ENCODE measurements at places on chromosomes 3 and 15. TPM values are rescaled to one million over a fixed set of nuclear protein-coding genes. Genes with fewer than 3 reads are reported as not detected.

DNA sequence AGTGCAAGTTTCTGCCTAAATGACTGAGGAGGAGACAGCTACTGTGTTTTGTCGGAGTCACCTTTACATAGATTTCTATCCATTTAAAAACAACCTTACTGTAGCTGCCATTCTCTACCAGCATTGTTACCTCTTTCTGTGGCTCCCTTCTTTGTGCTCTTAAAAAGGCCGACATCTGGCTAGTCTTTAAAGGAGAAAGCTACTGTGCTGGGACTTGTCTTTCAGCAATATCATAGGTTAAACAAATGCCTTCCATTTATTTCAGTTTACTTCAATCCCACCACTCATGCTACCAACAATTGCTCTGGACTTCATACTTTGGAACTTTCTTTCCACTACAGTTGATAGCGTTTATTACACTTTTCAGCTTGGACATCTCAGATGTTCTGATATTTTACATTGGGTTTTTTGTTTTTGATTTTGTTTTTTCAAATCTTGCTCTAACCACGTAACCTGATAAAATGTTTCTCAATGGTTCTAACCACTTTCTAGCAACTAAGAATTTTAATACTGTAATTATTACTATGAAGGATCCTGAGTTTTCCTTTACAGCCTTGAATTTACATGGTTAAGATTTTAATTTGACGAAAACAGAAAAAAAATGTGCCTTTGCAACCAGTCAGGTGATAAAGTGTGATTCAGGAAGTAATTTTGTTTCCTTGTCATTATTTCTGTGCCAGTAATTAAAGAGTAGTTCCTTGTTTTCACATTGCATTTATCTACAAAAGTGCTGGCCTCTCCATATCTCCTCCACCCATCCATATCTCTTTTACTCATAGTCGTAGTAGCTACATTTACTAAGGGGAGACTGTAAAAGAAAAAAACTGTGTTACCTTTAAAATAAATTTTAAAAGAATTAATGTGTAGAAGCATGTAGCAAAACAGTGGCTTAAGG is 1.3 kb upstream of the CBLB start:
- DNase-seq = no peak

The ZBBX gene
- not detected for total RNA-seq

- no peak for DNase-seq
Measured at GRCh38 chr3:175200391-175201095, 341.4 kb downstream of the NAALADL2 start.

The RYR3 gene
- not detected for total RNA-seq

DNA sequence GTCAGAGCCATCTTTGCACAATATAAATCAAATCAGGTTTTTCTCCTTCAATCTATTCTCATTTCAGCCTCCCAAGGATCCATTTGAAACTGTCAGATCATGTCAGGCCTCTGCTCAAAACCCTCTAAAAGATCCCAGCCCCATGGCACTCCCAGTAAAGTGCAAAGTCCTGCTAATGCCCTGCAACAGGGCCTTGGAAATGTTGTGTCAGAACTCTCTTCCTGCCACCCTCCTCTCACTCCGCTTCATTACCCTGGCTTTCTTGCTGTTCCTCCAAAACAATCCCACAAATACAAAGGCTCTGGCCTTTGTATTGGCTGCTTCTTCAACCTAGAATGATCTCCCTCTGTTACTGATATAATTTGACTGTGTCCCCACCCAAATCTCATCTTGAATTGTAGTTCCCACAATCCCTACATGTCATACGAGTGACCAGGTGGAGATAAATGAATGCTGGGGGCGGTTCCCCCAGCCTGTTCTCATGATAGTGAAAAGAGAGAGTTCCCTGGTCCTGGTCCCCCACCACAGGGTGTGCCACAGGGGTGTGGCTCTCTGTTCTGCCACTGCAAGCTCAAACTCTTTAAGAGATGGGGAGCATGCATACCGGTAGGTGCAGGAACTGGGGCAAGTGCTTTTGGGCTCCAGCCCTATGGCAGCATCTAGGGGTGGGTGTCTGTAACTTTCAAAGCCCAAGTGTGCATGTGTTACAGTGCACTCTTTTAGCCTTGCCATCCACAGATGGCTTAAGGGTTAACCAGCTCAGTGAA is 22.9 kb upstream of the TRA2B start:
- DNase-seq = no peak

DNA sequence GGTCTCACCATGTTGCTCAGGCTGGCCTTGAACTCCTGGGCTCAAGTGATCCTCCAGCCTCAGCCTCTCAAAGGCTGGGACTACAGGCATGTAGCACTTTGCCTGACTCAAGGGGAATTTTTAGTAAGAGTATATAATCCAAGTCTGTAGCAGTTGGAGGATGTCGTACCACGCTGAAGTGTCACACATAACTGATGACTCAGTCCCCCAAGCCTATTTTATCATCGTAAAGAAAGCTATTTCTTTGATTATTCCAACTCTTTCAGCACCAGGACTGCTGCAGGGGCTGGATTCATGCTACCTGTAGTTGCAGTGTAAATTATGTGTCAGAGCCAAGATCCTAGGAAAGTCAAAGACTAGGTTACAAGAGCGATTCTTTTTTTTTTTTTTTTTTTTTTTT is 1.4 kb upstream of the PRKCI start:
- DNase-seq = no peak

DNA sequence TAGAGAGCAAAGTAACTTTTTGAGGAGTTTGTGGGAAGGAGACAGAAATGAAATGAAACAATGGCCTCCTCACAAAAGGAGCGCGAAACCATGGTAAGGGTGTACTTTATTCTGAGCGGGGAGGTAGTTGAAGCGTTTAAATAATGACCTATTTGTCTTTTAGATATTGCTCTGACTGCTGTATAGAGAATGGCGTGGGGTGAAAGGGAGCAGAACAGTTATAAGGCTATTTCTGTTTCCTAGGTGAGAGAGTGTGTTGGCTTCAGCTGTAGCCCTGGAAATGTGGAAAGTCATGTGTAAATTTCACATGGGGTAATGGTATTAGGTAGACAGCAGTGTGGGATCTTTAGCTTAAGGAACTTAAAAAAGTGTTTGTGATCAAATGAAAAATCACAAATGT is 54.9 kb downstream of the CNTN4 start:
- no peak for DNase-seq

The CAV3 gene
- total RNA-seq = not detected
